ENCODE measurements at places on chromosomes 16 and 17.

DNA sequence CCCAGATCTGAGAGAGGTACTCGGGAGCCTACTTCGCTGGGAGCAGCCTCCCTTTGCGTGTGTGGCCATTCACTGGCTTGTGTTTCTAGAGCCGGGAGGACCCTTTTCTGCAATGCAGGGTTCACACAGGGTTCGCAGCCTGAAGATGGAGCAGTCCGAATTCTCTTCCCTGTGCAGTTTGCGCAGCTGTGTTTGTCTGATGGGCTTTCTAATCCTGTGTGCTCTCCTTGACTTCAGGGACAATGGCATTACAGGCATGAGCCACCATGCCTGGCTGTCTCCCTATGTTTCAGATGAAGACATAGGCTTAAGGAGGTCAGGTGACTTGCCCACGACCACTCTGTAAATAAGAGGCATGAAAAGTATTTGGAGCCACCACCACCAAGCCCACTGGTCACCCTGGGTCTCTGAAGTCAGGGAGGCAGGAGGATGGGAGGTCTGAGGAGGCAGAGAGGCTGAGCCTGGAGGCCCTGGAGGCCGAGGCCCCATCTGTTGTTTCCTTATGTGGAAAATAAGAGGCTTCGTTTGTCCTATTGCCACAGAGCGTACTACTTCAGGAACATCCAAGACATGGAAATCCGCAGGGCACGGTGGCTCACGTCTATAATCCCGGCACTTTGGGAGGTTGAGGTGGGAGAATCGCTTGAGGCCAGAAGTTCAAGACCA is 5.0 kb upstream of the STH start:
- DNase-seq = no peak

DNA sequence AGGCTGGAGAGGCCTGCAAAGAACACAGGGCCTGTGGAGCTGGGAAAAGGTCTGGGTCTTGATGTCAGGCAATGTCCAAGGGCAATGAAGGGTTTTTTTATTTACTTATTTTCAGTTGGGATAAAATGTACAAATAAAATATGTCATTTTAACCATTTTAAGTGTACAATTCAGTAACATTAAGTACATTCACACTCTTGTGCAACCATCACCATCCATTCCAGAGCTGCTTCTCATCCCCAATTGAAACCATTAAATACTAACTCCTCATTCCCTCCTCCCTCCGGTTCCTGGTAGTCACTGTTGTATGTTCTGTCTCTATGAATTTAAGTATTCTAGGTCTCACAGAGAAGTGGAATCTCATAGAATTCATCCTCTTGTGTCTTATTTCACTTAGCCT is 444.7 kb downstream of the HS3ST3B1 start:
- no peak for DNase-seq

DNA sequence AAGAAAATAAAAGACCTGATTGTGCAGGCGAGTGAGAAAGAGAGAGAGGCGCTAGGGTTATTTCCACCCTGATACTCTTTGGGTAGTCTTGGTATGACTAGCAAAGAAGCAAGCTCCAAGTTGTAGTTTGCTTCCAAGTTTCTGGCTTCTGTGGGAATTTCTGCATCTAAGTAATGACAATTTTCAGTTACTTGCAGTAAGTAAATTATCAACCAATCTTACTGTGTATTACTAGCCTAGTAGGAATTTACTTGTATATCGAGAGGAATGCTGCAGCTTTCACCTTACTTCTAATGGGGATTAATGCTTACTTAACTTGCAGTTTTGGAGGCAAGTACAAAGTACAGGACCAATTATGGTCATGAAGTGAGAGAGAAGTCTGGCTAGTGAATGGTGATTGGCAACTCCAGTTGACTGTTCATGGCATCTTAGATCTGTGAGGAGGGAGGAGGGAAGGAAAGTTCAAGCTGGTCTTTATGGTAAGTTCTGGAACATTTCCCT is 31.9 kb downstream of the TENT4B start:
- DNase-seq = no peak

DNA sequence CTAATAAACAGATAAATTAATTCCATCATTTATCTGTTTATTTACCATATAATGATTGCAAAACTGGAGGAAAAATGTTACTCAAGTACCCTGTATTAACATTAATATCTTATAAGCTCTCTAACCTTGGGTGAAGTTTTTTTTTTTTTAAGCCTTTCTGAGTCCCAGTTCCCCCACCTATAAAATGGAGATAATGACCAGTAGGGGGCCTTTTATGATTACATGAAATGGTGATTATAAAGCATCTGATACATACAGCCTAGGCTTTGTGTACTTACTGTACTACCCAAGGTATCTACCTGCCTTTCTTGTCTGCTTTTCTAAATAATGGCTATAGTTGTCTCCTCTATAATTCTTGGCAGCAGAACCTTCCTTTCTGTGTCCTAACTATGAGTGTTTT is 22.6 kb downstream of the LRRC36 start:
- DNase-seq = peak; percentile 26

DNA sequence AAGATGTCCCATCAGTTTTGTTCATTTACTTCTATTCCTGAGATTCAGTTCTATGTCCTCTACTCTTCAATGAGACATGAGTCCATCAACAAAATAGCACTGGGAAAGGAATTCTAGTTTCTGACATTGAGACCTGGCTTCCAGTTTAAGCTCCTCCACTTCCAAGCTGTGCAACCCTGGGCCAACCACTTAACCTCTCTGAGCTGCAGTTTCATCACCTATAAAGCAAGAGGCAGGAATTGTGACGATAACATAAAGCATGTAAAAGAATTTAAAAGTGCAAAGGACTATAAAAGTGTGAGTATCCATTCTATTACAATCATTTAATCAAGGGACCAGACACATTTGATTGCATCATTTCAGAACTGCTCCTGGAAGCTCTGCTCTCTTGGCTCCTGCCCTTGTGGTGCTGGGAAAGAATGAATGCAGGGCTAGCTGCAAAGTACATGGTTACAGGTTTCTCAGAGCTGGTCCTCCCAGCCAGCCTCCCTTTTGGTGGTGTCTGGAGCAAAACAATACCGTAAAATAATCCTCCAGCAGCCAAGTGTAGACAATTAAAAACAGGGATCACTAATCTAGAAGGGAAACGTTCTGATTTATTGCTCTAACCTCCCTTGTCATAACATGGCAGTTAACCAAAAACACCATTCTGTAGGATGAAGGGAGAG is 113.9 kb downstream of the VPS53 start:
- no peak for DNase-seq

DNA sequence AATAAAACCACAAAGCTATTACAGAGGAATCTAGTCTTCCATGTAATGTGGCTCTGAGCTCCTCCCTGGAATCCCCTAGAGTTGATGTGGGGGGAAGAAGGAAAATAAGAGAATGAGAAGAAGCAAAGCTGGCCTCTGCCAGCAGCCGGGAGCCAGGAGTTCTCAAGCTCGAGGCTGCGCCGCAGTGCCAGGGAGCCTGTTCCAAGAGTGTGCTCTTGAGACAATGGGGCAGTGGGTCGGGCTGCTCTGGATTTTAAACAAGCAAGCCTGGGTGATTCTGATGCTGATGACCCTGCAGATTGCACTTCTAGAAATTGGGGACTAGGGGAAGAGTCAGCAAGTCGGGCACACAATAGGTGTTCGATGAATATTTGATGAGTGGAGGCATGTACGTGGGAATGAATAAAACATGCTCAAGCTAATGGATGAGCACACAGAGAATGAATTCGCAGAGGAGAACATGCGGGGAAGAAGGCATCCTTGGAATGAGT is 119.9 kb downstream of the CMIP start:
- no peak for DNase-seq

DNA sequence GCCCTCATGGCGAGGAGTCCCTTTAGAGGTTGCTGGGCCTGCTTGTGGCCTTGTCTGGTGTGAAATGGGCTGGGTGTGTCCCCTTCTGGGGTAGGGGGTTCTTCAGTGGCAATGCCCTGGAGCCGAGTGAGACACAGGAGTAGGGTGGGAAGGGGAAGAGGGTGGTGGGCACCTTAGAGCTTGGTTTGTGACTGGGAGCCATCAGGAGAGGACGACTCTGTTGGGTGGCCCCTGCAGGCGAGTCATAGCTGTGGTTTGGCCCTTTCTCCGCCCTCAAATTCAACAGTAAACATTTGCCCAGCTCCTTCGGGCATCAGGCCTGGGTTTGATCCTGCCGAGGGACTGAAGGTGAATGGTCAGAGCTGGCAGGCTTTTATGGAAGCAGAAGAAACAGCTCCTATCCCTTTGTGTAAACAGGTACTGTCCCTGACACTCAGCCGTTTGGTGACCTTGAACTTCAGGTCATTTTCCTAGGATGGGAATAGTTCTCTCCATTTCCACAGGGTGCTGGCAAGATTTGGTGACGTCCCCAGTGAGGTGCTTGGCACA is 2.9 kb downstream of the E4F1 start:
- no peak for DNase-seq

- DNase-seq = no peak
Observed at GRCh38 chr17:77504652-77505155, 363.9 kb downstream of the SEC14L1 start.

DNA sequence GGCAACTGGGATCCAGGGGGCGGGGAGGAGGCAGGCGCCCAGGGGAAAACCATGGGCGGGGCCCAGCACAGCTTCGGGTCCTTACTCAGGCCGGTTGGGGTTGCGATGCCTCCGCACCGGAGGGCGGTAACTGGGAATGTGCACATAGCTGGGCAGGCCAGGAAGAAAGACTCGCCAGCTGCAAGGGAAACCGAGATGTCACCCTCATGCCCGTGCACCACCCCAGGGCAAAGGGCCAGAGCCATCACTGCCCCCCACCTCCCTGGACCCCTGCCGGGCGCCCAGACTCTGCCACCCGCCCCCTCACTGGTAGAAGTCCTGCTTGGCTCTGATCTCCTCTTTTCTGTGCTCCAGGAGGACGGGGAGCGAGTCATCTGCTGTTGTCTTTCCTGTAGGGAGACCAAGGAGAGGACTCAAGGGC is 6.7 kb downstream of the ALOX12B start:
- DNase-seq = no peak

GRCh38 chr17:19004421-19005136 is at the start of gene FAM83G:
Gene FAM83G (minus strand): TSS chr17:19004764. CDS start chr17:19004041, 723 bp downstream.
- DNase-seq = no peak

GRCh38 chr16:52265446-52265861 is 281.5 kb downstream of the TOX3 start:
- DNase-seq = no peak

DNA sequence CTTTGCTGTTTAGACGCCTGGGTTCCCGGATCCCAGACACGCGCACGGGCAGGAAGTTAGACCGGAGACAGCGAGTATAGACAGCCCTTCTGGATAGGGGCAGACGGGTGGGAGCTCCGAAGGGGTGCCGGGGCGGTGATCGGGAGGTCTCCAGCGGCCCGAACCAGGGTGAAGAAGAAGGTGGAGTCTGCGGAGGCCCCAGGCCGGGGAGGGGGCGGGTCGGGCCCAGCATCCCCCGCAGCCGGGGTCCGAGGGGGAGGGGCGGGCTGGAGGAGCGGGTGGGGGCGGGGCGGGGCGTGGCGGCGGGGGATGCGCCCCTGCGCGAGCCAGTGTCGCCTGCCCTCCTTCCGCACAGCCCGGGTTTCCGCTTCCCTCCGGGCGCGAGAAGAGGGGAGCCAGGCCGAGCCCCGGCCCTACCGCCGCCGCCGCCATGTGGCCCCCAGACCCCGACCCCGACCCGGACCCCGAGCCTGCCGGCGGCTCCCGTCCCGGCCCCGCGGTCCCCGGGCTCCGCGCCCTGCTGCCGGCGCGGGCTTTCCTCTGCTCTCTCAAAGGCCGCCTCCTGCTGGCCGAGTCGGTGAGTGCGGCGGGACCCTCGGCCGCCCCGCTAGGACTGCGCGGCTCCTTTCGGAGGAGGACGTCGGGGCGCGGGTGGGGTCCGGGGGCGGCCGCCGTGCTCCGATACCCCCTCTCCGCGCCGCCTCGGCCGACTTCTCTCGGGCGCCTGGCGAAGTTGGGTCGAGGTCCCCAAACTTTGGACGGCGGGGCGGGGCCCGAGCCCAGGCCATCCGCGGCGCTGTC is at the start of gene CMTM3:
Gene CMTM3, plus strand, starts transcription at position 329 of the 801 bp plus-strand sequence. Its CDS starts 102 bp downstream, at position 431.
- peak; percentile 29 for DNase-seq

GRCh38 chr17:81251709-81252301 is 12.7 kb downstream of the NDUFAF8 start:
- no peak for DNase-seq

GRCh38 chr16:24580665-24581064 is 41.3 kb downstream of the RBBP6 start:
- no peak for DNase-seq

GRCh38 chr16:89176147-89176690 is 4.7 kb downstream of the CDH15 start:
- no peak for DNase-seq

- no peak for DNase-seq
Observed at GRCh38 chr16:29977063-29977825, 3.6 kb downstream of the TAOK2 start.

Measured in foreskin melanocyte (primary cell).